Hepatic stellate cell (primary cell): ENCODE measurements at places on chromosomes 12 and 14.
A peak's percentile ranks its signal among the peaks of the same experiment; 100 is the strongest.

- DNase-seq, result no peak
Observed at GRCh38 chr14:73489481-73490175, 1.1 kb upstream of the RIOX1 start.

DNA sequence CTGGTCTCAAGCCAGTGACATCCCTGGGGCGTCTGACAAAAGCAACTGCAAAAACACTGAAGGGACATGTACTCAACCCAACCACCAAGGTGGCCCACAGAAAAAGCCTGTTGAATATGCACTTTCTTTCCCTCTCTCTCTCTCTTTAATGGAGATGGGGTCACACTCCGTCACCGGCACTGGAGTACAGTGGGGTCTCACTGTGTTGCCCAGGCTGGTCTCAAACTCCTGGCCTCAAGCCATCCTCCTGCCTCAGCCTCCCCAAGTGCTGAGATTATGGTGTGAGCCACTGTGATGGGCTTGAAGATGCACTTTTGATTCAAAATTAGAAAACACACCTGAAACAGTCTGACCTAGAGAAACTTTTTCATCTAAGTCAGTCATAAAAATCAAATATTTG, 7.2 kb upstream of the CD27 start:
- no peak for DNase-seq

GRCh38 chr14:96192975-96193805, 11.4 kb upstream of the BDKRB2 start:
- DNase-seq, result no peak

DNA sequence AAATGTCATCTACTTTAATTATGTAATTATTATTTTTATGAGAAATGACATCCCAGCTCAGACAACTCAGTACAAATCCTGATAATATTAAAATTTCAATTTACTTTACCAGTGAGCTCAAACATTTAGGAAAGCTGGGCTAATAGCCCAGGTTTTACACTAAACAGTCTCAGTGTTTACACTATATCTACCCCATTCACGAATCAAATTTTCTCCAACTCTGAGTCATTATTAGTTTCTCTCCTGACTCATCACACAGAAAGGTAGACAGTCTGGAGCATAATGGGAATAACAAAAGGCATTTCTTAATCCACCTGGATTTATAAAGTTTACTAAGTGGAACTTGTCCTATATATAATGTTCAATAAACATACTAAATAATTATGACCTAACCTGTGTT, 5.7 kb downstream of the PAWR start:
- DNase-seq, result peak; percentile 30

GRCh38 chr12:88955531-88955930, 375.3 kb upstream of the KITLG start:
- no peak for DNase-seq

GRCh38 chr14:53608369-53608768, 348.3 kb downstream of the BMP4 start:
- DNase-seq, result no peak

DNA sequence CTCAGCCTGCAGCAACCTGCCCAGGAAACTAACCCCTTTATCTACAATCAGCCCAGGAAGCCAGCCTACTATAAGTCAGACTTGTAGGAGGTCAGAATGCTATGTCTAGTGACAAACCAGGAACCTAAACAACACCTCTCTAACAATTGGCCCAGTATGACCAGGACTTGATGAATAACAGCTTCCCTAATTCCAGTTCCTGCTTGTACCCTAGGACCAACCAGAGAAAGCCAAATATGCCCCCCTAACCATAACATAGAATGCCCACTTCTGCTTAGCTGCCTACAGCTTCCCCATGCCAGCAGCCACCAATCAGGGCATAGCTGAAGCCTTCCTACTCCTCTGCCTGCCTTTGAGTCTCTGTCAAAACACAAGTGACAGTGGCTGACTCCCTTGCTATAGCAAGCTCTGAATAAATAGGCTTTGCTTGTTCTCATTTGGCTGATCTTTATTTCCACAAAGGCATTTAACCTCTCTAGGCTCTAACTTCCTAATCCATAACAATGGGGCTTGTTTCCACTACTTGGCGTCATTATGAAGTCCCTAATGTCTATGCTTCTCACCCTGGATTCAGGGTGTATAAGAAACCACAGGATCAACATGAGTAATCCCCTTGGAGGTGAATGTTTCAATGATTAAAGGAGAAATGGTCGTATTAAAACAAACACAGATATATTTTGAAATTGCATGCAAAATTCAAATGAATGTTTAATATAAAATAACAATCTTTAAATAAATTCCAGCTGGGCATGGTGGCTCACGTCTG, 220.2 kb downstream of the ANO6 start:
- no peak for DNase-seq

GRCh38 chr14:56963381-56963780, 153.1 kb upstream of the OTX2 start:
- no peak for DNase-seq

GRCh38 chr14:103576371-103577024, 13.7 kb downstream of the COA8 start:
- DNase-seq, result peak; percentile 92

DNA sequence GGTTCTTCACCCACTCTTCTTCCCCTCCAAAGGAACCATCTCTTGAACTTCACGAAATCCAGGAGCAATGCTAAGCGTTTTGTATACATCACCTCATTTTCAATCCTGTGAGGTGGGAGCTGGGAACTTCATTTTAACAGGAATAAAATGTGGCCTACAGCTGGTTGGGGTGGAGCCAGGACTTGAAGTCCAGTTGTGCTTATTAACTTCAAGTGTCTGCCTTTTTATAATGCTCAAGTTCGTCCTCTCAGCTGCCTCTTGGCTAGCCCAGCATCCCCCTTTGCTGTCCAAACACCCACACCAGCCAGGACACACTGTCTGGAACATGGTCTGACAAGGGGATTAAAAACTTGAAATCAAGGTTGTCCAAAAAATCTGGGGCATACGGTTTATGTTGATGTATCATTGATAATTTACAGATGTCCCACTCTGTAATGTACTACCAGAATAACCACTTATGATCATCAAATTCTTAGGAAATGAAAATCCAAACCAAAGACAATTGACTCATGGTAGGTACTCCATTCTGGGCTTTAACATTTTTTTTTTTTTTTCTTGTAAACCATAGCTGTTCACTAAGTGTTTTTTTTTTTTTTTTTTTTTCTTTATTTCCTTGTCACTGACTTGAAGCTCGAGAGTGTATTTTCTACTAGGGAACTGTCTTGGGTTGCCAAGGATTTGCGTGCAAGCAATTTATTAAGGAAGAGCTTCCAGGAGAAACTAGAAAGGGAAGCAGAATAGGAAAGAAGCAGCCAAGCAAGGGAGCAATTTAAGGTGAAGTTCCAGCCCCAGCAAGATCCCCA, 252.3 kb downstream of the EFCAB11 start:
- no peak for DNase-seq

GRCh38 chr12:24109381-24110039, 160.0 kb upstream of the SOX5 start:
- DNase-seq, result no peak

- no peak for DNase-seq
Observed at GRCh38 chr14:73462815-73463214, 4.5 kb upstream of the NUMB start.

DNA sequence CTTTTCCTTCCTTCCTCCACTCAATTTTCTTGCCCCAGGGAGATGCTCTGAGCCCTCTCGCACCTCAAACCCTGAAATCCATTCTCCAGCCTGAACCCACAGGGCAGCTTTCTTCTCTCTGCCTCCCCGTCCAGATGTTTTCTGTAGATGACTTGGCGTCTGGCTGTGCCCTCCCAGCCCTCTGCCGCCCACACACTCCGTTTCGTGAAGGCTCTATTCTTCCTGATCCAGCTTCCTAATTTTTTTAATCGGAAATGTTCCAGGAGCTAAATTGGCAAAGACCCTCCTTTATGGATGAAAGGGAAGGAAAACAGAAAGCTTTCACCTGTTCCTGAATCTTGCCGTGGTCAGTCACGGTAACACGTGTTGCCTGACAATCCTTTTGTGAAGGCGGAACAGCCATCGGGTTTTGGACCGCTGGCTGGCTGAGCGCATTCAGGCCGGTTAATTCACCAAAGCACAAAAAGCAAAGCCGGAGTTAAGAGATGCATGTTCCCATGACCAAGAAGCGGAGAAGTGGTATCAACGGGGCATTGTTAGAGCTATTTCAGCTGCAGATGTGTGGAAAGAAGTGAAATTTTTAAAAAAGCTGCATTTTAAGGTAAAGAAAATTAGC, 70.2 kb upstream of the FBRSL1 start:
- DNase-seq, result no peak

DNA sequence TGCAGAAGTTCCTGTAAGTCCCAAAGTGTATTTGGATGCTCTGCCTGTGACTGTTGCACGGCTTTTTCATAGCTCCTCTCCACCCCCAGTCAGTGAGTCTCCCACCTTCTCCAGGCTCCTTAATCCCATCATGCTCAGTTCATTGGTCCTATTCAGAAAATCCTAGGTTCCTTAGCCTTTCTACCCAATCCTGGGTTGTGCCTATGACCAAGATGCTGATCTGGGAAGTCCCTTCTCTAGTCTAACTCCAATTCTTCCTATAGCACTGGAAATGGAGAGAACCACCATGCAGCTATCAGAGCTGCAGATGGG, 7.7 kb downstream of the CISTR start:
- DNase-seq, result no peak

DNA sequence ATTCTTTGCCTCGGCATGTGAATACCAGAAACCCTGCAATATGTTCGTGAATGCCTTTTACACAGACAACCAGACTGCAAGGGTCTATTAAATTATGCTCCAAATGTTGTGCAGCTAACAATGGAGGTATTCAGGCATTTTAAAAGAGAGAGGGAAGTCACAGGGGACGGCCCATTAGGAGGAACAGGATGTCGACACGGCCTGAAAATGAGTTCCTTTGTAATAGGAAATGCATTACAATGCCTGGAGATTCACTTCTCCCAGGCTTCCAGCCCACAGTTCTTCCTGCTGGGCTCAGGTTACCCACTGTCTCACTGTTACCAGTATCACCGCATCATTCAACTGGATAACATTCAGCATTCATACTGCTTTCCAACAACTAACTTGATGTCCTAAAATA, 2.5 kb downstream of the DUSP6 start:
- DNase-seq, result no peak

DNA sequence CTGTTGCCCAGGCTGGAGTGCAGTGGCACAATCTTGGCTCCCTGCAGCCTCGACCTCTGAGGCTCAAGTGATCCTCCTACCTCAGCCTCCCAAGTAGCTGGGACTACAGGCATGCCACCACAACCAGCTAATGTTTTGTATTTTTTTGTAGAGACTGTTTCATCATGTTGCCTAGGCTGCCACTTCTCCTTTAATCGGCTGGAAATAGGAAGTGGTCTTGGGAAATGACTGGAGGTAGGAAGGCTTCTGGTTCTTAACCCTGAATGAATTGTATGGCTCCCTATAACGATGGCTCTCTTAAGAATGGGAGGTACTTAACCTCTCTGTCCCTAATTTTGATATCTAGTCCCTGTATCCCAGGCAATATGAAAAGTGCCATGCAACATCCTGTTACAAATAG, 113.9 kb upstream of the USP15 start:
- DNase-seq, result no peak

- DNase-seq, result peak; percentile 77
Observed at GRCh38 chr12:56158926-56159461, 835 bp downstream of the MYL6 start.

- DNase-seq, result no peak
Observed at GRCh38 chr12:124395986-124396385, 101.1 kb downstream of the RFLNA start.

DNA sequence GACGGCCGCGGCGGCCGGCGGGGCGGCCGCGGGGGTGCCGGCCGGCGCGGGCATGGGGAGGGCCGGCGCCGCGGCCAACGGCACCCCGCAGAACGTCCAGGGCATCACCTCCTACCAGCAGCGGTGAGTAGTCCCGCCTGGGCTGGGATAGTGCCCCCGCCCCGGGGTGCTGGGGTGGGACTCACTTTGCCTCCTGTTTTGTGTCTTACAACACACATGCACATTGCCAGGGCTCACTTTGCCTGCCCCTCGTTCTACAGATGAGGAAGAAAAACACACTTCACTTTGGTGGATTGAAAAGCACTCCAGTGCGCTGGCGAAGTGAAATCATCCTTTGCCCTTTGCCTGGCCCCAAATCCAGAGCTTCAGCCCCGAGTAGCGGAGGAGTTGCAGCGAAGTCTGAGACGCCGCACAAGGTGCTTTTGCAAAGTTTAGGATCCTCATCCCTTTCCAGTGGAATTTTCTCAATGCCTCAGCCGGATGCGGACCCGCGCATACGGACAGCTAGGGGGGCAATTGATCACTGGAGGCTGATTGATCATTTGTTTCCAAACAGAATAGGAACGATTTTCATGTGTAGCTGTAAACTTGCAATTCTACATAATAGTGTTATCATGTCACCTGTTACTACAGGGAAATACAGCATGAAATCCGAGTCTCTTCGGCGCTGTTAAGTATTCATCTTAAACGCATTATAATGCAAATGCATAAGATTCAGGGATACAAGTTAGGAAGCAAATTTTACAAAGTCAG, 3.6 kb upstream of the NPAS3 start:
- DNase-seq, result no peak

DNA sequence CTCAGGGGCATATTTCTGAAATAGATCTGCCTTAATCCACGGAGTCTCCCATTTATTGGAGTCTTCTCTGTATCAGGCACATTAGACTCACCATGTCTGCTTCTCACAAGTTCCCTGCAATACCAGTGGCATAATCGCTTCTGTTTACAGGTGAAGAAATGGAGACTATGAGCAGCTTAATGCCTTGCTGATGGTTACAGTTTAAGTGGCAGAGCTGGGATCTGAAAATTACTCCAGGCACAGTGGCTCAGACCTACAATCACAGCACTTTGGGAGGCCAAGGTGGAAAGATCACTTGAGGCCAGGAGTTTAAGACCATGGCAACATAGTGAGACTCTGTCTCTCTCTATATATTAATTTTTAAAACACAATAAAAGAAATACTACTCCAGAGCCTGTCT, 7.3 kb upstream of the RIC8B start:
- no peak for DNase-seq

- no peak for DNase-seq
Observed at GRCh38 chr12:95545731-95546490, 5.4 kb downstream of the USP44 start.

- DNase-seq, result no peak
Observed at GRCh38 chr12:122789637-122790036, 15.3 kb downstream of the CCDC62 start.

DNA sequence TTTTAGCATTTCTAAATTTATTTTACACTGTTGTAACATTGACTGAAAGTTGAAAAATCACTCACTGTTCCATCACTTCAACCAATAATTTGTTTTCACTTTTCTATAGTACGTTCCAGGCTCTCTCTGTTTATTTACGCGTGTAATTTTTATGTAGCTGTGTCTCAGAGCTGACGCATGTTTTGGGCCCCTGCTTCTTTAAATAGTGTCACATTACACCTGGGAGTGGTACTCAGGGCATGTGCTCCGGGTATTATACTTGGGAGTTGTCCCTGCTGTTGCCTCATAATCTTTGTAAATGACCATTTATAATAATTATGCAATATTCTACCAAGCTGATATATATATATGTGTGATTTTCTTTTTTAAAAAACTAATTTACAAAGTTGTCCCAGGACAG, 132.8 kb upstream of the CPM start:
- DNase-seq, result no peak
